Right atrium auricular region (tissue), 2 donors: ENCODE measurements at places on chromosomes 11 and 22.

GRCh38 chr11:46391578-46392420 is at the start of gene CHRM4:
CHRM4 (minus strand) TSS chr11:46391776; CDS start chr11:46386557, 5,219 bp downstream.
- DNase-seq = no peak

DNA sequence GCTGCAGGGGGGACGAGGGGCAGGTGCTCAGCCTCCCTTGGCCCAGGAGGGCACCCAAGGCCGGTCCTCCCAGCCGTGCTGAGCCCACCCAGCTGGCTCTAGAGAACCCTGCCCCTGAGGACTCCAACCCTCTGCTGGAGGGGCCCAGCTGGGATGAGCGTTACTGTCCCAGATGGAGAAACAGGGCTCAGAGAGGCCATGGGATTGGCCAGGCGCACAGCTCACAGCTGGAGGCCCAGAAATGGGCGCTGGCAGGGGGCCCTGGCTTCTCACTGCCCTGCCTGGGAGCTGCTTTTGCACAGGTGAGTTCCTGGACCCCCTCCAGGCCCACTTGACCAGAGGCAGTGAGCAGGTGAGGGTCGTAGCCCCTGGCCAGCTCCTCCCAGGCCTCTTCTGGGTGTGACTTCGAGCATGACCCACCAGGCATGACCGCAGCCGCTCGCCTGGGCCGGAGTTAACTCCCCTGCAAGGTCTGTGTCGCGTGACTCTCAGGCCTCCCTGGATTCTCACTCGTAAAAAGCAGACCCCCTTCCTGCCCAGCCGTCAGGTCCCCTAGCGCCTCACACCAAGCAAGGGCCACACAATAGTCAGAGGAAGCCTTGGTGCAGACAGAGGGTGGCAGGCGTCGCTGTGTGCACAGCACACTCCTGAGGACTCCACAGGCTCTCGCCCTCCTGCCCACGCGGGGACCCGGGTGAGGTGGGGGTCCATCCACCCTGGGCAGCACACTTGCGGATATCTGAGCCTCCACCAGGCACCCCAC is 19.7 kb upstream of the IL17REL start:
- DNase-seq = no peak

- DNase-seq = no peak
Observed at GRCh38 chr11:12172493-12173013, 62.2 kb downstream of the MICAL2 start.

GRCh38 chr11:45670386-45671135 is 5.1 kb upstream of the CHST1 start:
- no peak for DNase-seq
